Adrenal gland (tissue), 19 donors: ENCODE measurements at places on chromosomes 16 and 17. TPM values are rescaled to one million over a fixed set of nuclear protein-coding genes. Genes with fewer than 3 reads are reported as not detected.

The ABCA10 gene
- polyA plus RNA-seq = 28.2 TPM

GRCh38 chr17:66310528-66311148, 8.2 kb downstream of the PRKCA start:
- no peak overlapping the region for H3K4me3 ChIP-seq
- H3K27ac ChIP-seq = no peak overlapping the region
- peaks cover 47% of the 10 kb centered on the region for H3K4me1 ChIP-seq
- peaks cover 4% of the 10 kb centered on the region for H3K36me3 ChIP-seq
- no peak for DNase-seq
- no peaks in the 10 kb centered on the region for H3K27me3 ChIP-seq

DNA sequence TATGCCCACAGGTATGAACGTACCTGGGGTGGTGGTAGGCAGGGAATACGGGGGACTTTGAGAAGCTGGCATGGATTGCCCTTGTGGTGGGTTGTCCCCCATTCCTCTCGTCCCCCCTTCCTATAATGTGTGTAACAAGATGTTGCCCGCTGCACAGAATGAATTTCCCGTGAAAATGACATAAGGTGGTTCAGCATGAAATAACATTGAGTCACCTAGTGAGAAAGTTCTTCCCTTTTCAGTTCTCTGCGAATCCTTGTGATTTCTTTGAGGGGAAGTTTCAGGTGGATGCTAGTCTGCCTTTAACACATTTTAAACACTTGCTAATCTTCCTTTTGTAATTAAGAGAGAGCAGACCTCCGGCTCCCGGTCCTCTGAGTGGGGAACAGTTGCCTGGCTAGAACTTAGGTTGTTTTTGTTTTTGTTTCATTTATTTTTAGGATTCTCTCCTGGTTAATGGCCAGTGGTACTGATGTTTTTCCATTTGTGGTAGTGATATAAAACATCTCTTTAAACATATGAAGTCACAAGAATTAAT, 58.9 kb downstream of the RAP1GAP2 start:
- peaks cover 9% of the 10 kb centered on the region for H3K4me1 ChIP-seq
- H3K36me3 ChIP-seq = no peaks in the 10 kb centered on the region
- H3K4me3 ChIP-seq = no peak overlapping the region
- H3K27me3 ChIP-seq = peaks cover 40% of the 10 kb centered on the region
- DNase-seq = no peak
- H3K27ac ChIP-seq = no peak overlapping the region

DNA sequence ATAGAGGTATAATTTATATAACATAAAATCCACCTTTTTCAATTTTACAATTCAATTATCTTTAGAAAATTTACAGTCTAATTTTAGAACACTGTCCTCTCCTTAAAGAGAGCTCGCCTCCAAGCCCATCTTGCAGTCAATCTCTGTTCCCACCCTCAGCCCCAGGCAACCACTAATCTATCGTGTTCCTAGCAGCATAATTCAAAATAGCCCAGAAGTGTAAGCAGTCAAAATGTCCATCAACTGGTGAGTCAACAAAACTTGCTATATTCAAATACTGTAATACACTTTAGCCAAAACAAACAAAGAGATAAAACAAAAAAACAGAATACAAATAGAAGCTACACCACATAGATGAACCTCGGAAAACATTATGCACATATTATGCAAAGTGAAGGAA, 1006.8 kb upstream of the EEF2KMT start:
- H3K36me3 ChIP-seq = no peaks in the 10 kb centered on the region
- no peak overlapping the region for H3K4me3 ChIP-seq

DNA sequence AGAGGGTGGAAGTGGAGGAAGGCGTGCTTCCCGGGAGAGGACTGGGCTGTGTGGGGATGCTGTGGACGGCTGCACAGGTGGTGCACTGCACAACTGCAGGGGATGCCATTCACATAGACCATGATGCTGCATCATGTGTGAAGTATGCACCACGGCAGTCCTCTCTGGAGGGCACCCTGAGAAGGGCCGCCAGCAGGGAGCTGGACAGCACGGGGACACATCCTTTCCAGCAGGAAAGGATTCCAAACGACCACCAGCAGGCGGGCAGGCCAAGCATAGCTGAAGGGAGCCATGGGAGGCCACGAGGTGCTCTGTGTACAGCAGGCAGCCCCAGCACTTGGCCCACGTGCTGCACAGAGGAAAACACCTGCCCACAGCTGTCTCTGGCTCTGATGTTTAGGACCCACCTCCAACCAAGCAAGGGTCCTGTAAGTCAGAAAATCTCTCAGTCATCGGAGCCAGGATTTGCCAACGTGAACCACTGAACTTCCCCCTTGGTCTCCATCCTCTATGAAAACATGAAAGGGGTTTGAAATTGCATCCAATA, 10.1 kb downstream of the ACTG1 start:
- H3K27ac ChIP-seq = no peak overlapping the region
- no peak overlapping the region for H3K4me3 ChIP-seq
- no peaks in the 10 kb centered on the region for H3K36me3 ChIP-seq
- no peak for DNase-seq
- no peaks in the 10 kb centered on the region for H3K4me1 ChIP-seq
- H3K27me3 ChIP-seq = no peaks in the 10 kb centered on the region

DNA sequence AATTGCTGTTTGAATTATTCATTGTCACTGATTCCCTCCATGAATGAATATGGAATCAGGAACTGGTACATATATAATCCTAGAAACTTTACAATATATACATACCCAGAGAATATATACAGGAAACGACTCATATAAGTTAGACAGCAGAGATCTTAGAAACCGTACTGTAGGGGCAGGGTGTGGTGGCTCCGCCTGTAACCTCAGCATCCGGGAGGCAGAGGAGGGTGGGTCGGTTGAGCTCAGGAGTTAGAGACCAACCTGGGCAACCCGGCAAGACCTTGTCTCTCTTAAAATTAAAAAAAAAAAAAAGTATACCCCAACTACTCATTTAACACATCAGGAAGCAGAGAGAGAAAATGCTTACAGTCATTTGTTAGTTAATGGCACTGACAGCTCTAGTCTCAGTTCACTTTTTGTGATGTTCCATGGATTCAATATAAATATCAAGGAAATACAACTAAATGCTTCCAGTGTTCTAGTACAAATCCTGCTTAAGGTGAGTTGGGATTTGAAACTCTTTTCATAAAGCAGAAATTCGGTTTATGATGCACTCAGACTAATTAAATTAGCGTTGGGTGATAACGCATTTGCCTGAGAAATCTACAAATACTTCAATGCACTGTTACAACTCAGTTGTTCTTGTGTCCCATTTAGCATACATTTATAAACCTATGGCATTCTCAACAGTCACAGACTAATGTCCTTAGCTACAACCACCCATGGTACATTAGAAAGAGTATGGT, 5.6 kb downstream of the GLG1 start:
- peaks cover 54% of the 10 kb centered on the region for H3K4me1 ChIP-seq
- H3K36me3 ChIP-seq = no peaks in the 10 kb centered on the region
- DNase-seq = no peak
- H3K27ac ChIP-seq = no peak overlapping the region

DNA sequence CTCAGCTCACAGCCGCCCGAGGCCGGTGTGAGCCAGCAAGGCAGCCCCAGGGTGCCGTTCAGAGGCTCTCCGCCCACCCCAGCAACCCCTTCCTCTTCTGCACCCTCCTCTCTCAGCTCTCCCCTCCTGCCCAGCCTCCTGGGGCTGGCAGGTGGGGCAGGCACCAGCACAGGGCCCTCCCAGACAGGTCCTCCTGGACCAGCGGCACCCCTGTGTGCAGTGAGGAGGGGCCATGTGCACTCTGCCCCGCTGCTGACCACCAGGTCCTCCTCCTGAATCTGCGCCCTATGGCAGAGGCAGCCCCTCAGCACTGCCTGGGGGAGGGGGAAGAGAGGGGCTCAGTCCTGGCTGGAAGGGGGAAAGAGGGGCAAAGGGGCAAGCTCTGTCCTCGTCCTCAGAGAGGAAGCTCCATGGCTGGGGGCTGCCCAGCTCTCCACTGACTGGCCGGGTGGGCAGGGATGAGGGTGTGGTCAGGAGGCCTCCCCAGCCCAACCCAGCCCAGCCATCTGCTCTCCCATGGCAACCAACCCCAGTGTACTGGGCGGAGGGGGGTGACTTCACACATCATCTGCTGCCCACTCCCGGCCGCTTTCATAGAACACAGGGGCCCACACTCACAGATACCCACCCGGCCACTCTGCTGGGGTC, 5.4 kb upstream of the BCAR1 start:
- H3K4me1 ChIP-seq = peaks cover 83% of the 10 kb centered on the region
- no peak overlapping the region for H3K4me3 ChIP-seq
- DNase-seq = no peak
